ENCODE measurements at places on chromosomes 5 and 9.

DNA sequence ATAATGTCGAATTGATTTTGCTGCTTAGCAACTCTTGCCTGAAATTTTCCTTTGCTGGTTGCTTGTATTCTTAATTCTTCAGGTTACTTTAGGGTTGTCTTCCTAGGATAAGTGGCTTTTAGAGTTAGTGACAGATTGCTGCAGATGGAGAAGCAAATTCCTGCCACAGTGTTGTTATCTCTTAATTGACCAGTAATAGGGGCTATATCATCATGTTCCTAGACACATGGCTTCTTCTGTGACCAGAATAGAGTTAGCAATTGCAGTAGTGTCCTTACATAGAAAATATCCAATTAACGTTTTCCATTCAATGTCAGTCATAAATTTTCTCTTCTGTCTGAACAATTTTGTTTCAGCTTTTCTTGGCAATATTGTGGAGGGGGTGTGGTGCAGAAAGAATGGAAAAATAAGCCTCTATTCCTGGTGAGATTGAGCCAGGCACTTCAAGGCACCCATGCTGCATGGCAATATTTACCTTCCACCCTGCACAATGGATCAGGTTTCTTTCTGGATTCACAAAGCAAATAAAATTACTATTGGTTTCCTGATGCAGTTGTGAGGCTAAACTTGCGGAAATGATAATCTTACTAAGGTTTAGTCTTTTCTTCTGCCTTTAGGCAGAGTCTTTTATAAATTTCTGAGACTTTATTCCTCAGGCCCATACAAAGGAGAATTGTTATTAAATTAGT is 1481.5 kb downstream of the EFNA5 start:
- no peak for DNase-seq

DNA sequence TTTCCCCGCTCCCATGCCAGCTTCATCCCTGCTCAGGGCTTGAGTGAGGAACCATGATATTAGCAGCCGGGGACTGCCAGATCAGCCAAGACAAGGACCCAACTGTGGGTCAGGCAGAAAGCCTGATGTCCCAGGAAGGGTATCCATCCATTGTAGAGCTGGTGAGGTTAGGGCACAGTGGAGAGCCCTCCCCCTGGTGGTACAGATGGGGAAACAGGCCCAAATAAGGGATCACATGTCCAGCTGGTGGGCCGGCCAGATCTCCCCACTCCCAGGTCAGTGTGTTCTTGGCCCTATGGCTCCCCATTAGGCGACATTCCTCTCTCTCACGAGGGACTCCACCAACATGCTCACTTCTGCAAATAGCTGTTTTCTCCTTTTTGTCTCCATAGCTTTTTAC is 9.0 kb downstream of the CDX1 start:
- DNase-seq, result no peak

GRCh38 chr9:84554069-84554664 is 115.4 kb upstream of the NTRK2 start:
- no peak for DNase-seq

- no peak for DNase-seq
These were observed 102.5 kb upstream of the TXNDC8 start for GRCh38 chr9:110440172-110440571.

DNA sequence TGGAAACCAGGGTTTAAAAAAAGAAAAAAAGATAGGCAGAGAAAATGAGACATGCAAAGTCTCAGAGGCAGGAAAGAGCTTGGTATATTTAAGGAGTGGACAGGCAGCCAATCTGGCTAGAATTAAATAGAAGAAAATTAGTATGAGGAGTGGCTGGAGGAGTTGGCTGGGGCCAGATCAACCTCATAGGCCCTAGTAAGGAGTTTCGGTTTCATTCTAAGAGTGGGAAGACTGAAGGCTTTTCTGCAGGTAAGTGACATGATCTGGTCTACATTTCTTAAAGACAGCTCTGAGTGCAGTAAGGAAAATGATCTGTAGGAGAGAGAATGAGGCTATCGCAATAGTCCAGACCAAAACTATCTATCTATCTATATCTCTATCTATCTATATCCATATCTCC is 27.5 kb downstream of the ADRB2 start:
- DNase-seq, result no peak

GRCh38 chr5:39650008-39650762 is 225.4 kb upstream of the DAB2 start:
- no peak for DNase-seq

DNA sequence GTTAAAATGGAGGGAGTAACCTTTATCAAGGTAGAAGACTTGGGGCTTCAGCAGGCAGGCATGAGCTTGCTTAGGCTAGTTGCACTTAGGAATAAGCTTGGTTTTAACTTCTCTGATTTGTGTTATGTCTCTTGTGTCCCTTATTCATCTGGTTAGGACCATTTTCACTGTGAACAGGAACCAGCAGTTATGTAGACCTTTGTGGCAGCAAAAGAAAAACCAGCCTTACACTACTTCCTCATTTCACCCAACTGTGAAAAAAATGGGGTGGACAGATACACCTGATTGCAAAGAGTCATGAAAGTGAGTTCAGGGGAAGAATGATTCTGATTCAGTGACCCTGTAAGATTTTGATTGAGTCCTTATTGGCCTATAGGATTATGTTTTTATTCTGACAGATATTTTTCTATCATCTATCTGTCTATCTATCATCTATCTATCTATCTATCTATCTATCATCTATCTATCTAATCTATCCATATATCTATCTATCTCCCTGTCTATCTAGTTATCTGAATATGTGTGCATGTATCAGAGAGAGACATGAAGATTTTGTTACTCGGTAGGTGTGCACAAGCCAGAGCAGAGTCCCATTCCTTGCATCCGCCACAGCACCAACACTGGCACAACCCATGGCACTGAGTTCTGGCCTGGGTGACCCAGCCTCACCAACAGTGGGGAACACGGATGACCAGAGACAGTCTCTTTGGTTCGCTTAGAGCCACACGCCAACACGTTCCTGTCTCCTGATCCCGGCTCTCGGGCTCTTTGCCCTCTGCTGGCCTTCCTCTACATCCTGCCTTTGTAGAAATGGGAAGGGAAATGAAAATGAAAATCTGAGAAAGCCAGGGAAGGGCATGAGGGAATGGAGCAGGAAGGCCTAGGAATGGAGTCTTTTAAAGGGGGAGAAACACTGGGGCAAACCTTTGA is 1.3 kb upstream of the ZNF366 start:
- DNase-seq, result no peak

DNA sequence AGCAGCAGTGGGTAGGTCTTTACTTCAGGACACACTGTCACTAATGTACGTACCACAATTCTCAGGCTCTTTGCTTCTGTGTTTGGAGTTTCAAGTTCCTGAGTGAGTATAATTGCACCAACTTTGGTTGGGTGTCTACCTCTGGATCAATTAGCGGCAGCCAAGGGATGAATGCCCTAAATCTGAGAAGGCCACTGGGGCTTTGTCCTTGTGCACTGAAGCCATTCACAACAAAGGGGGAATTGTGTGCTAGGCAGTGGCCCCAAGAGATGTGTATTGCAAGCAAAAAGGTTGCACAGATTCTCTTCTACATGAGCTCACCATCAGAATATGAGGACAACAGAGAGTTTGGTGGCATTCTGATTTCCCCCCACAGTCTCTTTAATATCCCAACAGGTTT is 3.9 kb upstream of the PHF24 start:
- DNase-seq, result no peak

DNA sequence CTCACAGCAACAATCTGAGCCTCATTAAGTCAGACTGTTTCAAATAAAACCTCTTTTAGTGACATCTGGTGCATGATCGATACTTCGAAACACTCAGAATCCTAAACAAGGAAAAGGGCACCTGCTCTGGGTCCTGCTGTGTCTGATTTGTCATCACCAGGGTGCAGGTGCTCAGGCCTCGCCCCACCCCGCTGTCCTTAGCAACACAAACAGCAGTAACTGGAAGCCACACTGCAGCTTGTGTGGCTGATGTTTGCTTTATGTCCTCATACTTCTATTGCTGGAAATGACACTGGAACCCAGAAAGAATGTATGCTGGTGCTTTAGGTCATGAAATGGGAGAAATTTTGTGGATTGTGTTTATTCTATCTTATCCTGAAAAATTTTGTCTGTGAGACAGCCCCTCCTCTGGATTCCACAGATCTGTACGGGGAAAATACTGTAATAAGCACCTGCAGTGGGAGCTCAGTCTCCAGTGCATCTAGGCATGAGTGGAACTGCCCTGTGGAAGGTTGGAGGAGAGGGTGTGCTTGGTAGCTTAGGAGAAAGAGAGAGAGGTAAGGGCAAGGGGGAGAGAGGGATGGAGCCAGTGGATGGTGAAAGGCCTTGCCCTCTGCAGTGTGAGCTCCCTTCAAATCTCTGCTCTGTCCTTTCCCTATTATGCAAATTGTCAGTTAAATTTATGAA is 284.2 kb downstream of the SMARCA2 start:
- no peak for DNase-seq

GRCh38 chr9:3436629-3437420 is 89.0 kb downstream of the RFX3 start:
- no peak for DNase-seq

- no peak for DNase-seq
These were observed 190.4 kb downstream of the DRD1 start for GRCh38 chr5:175253597-175253996.

GRCh38 chr5:40442346-40442745 is 237.4 kb upstream of the PTGER4 start:
- no peak for DNase-seq

DNA sequence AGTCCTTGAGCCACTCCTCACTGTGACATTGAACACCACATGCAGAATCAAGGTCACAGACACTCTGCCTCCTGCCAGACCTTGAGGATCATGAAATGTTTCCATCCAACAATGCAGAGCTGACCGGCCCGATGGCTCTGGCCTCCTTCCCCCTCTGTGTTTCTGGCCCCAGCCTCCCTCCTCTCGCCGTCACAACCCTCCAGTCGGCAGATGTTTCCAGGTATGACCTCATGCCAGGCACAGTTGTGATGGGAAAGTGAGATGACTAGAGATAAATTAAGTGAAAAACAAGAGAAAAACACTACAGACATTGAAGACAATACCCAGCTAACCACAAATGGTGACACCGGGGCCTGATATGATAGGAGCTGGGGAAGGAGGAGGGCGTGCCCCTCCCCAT is 9.8 kb downstream of the NTNG2 start:
- no peak for DNase-seq

- DNase-seq, result no peak
These were observed 35.9 kb upstream of the PTGS1 start for GRCh38 chr9:122334916-122335315.

- DNase-seq, result no peak
These were observed 131.2 kb upstream of the PIK3R1 start for GRCh38 chr5:68084396-68084795.

DNA sequence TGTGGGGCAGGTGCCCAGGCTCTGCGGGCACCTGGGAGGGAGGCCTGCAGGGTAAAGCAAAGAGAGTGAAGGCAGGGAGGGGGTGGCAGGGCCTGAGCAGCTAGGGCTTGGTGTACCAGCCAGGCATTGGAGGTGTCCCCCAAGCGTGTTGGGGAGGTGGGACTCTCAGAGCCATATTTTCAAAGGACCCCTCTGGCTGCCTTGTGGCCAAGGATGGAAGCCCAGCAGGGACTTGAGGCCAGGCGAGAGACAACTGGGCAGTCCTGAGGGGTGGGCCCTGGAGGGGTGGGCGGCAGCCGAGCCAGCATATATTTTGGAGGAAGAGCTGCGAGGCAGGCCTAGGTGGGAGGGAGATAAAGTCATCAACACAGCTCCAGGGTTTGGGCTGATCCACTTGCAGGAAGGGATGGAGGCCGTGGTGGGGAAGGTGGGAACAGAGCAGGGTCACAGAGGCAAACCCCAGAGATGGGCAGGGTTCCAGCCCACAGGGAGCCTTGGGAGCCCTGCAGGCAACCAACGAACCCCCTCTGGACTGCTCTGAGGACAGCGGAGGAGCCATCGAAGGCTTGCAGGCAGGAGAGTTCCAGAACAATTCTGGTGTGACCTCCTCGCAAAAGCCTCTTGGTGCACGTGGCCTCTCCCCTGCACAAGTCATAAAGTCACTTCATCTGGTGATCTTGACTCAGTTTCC is 35.7 kb downstream of the DUSP1 start:
- DNase-seq, result no peak

- no peak for DNase-seq
These were observed 32.9 kb upstream of the PDE8B start for GRCh38 chr5:77177576-77177975.

- no peak for DNase-seq
These were observed 33.8 kb upstream of the ORM1 start for GRCh38 chr9:114289106-114289505.

- DNase-seq, result no peak
These were observed 519 bp downstream of the EXOC3 start for GRCh38 chr5:443239-444151.

DNA sequence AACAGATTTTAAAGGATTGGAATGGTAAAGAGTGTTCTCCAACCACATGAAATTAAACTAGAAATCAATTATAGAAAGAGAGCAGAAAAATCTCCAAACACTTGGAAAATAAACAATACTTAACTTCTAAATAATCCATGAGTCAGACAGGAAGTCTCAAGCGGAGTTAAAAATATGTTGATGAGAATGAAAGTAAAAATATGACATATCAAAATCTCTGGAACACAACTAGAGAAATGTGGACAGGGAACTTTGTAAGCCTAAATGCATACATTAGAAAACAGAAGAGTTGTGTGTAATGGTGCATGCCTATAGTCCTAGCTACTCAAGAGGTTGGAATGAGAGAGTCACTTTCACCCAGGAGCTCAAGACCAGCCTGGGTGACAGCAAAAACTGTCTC is 47.9 kb upstream of the ZNF618 start:
- DNase-seq, result no peak

DNA sequence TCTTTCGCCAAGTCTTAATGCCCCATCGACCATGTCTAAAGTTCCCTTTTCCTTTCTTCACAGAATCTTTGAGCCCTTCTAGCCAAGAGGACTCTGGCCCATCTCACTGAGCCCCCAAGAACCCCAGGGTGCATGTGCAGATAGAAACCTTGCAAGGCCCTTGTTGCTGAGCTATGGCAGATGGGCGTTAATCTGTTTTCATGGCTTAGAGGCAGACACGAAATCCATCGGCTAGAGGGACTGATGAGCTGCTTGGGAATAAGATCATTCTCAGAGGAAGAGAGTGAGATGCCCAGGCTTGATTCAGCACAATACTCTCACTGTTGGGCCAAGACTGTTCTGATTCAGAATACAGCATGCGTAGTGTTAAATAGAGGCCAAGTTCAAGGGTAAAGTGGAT is 262.5 kb upstream of the C9orf72 start:
- no peak for DNase-seq

GRCh38 chr5:176579323-176579722 is 30.2 kb downstream of the CDHR2 start:
- no peak for DNase-seq

- no peak for DNase-seq
These were observed 529.8 kb downstream of the DMRTA1 start for GRCh38 chr9:22976454-22976853.

GRCh38 chr5:175824676-175825075 is 46.7 kb upstream of the CPLX2 start:
- no peak for DNase-seq

Data from activated gamma-delta T cell treated with Interleukin-2 at 50 U/mL for 16 hours (primary cell).